ENCODE measurements at places on chromosomes 3 and 15. TPM values are rescaled to one million over a fixed set of nuclear protein-coding genes. Genes with fewer than 3 reads are reported as not detected.

GRCh38 chr15:37007301-37007700 is 93.0 kb downstream of the MEIS2 start:
- no peaks in the 10 kb centered on the region for H3K4me1 ChIP-seq
- H3K27ac ChIP-seq: no peak overlapping the region
- H3K36me3 ChIP-seq: no peaks in the 10 kb centered on the region
- no peak for DNase-seq
- no peak overlapping the region for H3K4me3 ChIP-seq

GRCh38 chr3:129838086-129838485 is 55.4 kb downstream of the TMCC1 start:
- no peaks in the 10 kb centered on the region for H3K36me3 ChIP-seq
- no peak for DNase-seq
- H3K4me3 ChIP-seq: no peak overlapping the region
- no peaks in the 10 kb centered on the region for H3K4me1 ChIP-seq
- no peaks in the 10 kb centered on the region for H3K27me3 ChIP-seq

DNA sequence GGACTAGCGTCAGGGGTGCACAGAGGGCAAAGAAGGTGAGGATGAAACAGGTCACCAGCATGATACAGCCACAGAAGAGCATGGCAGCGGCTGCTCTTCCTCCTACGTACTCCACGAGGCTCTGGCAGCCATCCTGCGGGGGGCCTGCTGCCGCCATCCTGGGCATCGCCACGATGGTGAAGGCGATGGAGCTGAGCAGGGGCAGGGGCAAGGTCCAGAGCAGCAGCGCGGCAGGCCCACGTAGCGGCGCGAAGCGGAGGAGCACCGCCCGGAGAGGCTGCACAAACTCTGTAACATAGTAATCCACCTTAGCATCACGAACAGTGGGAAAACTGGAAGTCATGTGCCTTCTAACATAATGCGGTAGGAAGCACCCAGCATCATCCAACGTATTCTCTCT is 491.6 kb downstream of the PYDC2 start:
- no peaks in the 10 kb centered on the region for H3K27me3 ChIP-seq
- DNase-seq: no peak

- H3K27ac ChIP-seq: no peak overlapping the region
- no peaks in the 10 kb centered on the region for H3K27me3 ChIP-seq
- H3K4me1 ChIP-seq: no peaks in the 10 kb centered on the region
- no peak overlapping the region for H3K4me3 ChIP-seq
- H3K36me3 ChIP-seq: no peaks in the 10 kb centered on the region
Measured at GRCh38 chr15:88181613-88182012, 74.9 kb downstream of the NTRK3 start.

GRCh38 chr3:634511-634910 is 437.9 kb downstream of the CHL1 start:
- no peak for DNase-seq
- H3K4me1 ChIP-seq: no peaks in the 10 kb centered on the region
- no peak overlapping the region for H3K27ac ChIP-seq
- no peaks in the 10 kb centered on the region for H3K27me3 ChIP-seq
- no peak overlapping the region for H3K4me3 ChIP-seq

- no peaks in the 10 kb centered on the region for H3K4me1 ChIP-seq
- no peak for DNase-seq
- H3K4me3 ChIP-seq: no peak overlapping the region
- H3K27ac ChIP-seq: no peak overlapping the region
- no peaks in the 10 kb centered on the region for H3K36me3 ChIP-seq
- H3K27me3 ChIP-seq: no peaks in the 10 kb centered on the region
Measured at GRCh38 chr3:179750720-179751328, 98.0 kb downstream of the USP13 start.

DNA sequence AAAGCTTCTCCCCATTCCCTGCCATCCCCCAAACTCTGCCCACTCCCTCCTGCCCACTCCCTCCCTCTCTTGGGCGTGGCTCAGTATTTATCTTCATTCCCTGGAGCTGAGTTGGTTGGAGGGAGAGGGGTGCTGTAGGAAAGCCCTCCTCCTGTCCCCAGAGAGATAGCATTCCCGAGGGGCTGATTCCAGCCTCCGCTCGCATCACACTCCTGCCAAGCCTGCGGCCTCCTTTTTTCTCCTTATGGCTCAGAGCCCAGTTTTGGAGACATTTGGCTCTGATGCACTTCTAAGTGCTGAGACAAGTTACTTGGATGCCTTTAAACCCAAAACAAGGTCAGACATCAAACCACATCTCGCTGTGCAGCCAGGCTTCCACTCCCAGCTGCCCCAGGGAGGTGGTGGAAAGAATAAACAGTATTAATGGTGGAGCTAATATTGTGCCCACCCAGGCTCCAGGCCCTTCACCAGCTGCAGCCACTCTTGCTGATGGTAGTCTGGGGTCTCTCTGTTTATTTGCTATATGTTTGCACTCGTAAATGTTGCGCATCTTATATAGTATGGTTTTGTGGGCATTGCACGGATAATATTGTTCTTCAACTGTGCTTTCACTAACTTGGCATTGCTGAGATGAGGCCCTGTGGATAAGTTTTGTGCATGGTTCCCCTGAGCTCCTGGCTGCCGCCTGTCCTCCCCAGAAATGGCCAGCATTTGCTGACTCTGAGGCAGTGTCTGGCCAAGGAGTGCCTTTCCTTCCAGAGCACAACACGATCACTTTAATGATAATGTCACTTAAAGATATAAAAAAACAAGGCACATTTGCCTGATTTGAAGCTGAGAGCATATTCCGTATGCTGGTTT is 157.2 kb downstream of the LRRC28 start:
- no peaks in the 10 kb centered on the region for H3K36me3 ChIP-seq
- no peak overlapping the region for H3K4me3 ChIP-seq
- H3K4me1 ChIP-seq: peaks cover 16% of the 10 kb centered on the region
- peak; percentile 34 for DNase-seq
- no peaks in the 10 kb centered on the region for H3K27me3 ChIP-seq

- no peak overlapping the region for H3K4me3 ChIP-seq
- H3K27ac ChIP-seq: no peak overlapping the region
- no peaks in the 10 kb centered on the region for H3K27me3 ChIP-seq
- no peaks in the 10 kb centered on the region for H3K36me3 ChIP-seq
Measured at GRCh38 chr3:57999417-58000115, 8.7 kb upstream of the FLNB start.

GRCh38 chr3:195770081-195770840 is 41.5 kb downstream of the MUC4 start:
- H3K27ac ChIP-seq: no peak overlapping the region
- H3K36me3 ChIP-seq: no peaks in the 10 kb centered on the region
- H3K4me3 ChIP-seq: no peak overlapping the region
- H3K4me1 ChIP-seq: no peaks in the 10 kb centered on the region

- H3K36me3 ChIP-seq: no peaks in the 10 kb centered on the region
- H3K4me1 ChIP-seq: no peaks in the 10 kb centered on the region
- no peaks in the 10 kb centered on the region for H3K27me3 ChIP-seq
- DNase-seq: no peak
Measured at GRCh38 chr3:11411956-11412355, 139.8 kb downstream of the ATG7 start.

DNA sequence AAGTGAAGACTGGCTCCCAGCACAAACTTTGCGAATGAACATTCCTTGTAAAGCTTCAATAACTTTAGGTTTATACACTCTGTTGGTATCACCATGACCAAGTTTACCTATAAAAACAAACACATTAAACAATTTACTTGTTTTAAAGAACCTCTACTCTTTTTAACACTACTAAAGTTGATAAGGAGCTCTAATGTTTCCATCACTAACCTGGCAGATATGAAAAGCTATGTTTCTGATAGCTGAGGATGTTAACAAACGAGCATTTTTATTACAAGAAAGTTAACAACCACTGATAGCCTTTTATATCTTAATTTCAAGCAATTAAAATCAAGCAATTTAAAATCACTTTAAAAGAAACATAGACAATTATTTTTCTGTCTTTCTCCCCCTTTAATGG is 80.8 kb downstream of the HERC1 start:
- H3K4me1 ChIP-seq: no peaks in the 10 kb centered on the region
- H3K27me3 ChIP-seq: no peaks in the 10 kb centered on the region
- H3K27ac ChIP-seq: no peak overlapping the region
- DNase-seq: no peak

DNA sequence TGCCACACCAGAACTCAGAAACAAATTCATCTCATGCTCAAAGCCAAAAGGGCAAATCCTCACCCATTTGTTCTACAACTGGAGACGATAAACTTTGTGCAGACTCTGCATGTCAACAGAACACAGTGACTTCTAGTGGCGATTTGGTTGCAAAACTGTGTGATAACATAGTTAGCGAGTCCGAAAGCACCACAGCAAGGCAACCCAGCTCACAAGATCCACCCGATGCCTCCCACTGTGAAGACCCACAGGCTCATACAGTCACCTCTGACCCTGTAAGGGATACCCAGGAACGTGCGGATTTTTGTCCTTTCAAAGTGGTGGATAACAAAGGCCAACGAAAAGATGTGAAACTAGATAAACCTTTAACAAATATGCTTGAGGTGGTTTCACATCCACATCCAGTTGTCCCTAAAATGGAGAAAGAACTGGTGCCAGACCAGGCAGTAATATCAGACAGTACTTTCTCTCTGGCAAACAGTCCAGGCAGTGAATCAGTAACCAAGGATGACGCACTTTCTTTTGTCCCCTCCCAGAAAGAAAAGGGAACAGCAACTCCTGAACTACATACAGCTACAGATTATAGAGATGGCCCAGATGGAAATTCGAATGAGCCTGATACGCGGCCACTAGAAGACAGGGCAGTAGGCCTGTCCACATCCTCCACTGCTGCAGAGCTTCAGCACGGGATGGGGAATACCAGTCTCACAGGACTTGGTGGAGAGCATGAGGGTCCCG is 199.7 kb downstream of the AKAP13 start:
- peak overlapping the region; percentile 22 for H3K4me3 ChIP-seq
- no peaks in the 10 kb centered on the region for H3K27me3 ChIP-seq
- peak; percentile 63 for DNase-seq

GRCh38 chr3:141020143-141020830 is 30.9 kb upstream of the SPSB4 start:
- H3K27ac ChIP-seq: no peak overlapping the region
- no peak for DNase-seq
- H3K4me1 ChIP-seq: no peaks in the 10 kb centered on the region
- H3K4me3 ChIP-seq: no peak overlapping the region
- no peaks in the 10 kb centered on the region for H3K36me3 ChIP-seq

GRCh38 chr3:145721815-145722214 is 439.2 kb downstream of the PLOD2 start:
- no peak for DNase-seq
- no peak overlapping the region for H3K4me3 ChIP-seq
- H3K27ac ChIP-seq: no peak overlapping the region
- H3K4me1 ChIP-seq: no peaks in the 10 kb centered on the region
- no peaks in the 10 kb centered on the region for H3K36me3 ChIP-seq

- H3K4me3 ChIP-seq: no peak overlapping the region
- no peaks in the 10 kb centered on the region for H3K27me3 ChIP-seq
- no peaks in the 10 kb centered on the region for H3K36me3 ChIP-seq
- DNase-seq: no peak
- H3K27ac ChIP-seq: no peak overlapping the region
Measured at GRCh38 chr3:135576751-135577150, 388.8 kb upstream of the PPP2R3A start.

DNA sequence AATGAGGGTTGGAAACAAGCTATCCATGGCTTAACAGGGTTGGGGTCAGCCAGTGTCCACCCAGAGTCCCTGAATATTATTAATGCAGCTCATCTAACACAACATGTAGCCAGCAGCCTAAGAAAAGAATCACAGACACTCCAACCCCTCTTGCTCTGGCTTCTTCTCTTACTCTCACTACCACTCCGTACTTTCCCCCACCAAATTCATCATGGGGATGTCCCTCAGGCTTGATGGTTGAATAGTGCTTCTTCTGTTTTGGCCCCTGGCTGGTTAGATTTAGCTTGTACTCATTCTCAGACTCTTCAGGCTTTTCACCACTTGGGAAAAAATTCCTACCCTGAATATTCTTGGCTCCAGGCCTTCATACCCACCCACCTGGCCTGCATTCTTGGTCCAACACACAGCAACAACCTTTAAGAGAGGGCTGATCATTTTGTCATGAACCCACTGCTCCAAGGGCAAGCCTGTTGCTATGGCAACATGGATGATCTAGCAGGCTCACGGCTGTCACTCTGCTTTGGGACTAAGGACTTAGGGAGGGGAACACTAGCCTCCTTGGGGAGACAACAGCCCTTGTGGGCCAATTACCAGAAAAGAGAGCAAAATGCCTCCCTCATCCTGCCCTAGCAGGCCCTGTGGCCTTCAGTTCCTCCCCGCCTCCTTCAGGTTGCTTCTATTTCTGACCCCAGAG is 9.4 kb upstream of the MED12L start:
- no peaks in the 10 kb centered on the region for H3K27me3 ChIP-seq
- H3K36me3 ChIP-seq: no peaks in the 10 kb centered on the region
- no peak overlapping the region for H3K4me3 ChIP-seq
- no peak overlapping the region for H3K27ac ChIP-seq
- DNase-seq: no peak

DNA sequence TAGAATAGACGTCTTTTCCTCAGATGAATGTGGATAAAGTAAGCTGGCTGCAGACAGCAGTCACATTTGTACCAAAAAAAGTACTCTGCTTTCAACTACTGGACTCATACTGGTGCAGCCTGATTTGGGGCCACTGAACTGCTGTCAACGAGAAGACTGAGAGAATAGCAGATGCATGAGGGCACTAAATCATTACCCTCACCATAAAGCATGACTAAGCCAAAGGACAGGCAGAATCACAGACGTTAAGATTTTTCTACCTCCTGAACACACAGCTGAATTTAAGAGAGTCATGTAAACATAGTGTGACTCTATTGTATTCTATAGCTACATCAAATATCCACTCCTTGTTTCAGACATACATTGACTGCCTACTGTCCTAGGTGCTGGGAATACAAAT is 67.8 kb upstream of the CDAN1 start:
- H3K36me3 ChIP-seq: peaks cover 19% of the 10 kb centered on the region
- no peak overlapping the region for H3K27ac ChIP-seq
- no peaks in the 10 kb centered on the region for H3K27me3 ChIP-seq
- no peak overlapping the region for H3K4me3 ChIP-seq

- no peaks in the 10 kb centered on the region for H3K27me3 ChIP-seq
- no peaks in the 10 kb centered on the region for H3K36me3 ChIP-seq
- H3K4me1 ChIP-seq: no peaks in the 10 kb centered on the region
- no peak overlapping the region for H3K27ac ChIP-seq
Measured at GRCh38 chr3:123914829-123915228, 30.7 kb upstream of the MYLK start.

DNA sequence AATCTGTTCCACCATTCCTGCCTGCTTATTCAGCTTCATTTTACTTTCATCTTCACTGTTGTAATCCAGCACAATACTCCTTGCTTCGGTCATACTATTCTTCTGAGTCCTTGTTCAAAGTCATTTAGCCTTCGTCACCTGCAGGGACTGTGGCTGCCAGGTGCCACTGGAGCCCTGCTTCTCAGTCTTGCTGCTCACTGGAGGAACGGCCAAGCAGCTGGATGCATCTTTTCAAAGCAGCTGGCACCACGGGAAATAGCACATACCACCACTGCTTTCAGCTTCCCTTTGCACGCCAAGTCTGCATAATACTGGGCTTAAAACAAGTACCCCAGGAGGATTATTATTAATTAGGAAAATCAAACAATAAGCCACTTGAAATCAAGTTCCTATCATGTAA is 287.6 kb downstream of the BCHE start:
- no peaks in the 10 kb centered on the region for H3K36me3 ChIP-seq
- H3K4me3 ChIP-seq: no peak overlapping the region
- DNase-seq: no peak
- no peaks in the 10 kb centered on the region for H3K27me3 ChIP-seq

The RPL39L gene
- not detected for total RNA-seq

The SMAD6 gene
- total RNA-seq: 34.9 TPM

The TMEM207 gene
- total RNA-seq: not detected

The CD200 gene
- total RNA-seq: 9.9 TPM
